Ecto neural progenitor cell (in vitro differentiated cells): ENCODE measurements at places on chromosomes 2 and 18.
A peak's percentile ranks its signal among the peaks of the same experiment; 100 is the strongest.

DNA sequence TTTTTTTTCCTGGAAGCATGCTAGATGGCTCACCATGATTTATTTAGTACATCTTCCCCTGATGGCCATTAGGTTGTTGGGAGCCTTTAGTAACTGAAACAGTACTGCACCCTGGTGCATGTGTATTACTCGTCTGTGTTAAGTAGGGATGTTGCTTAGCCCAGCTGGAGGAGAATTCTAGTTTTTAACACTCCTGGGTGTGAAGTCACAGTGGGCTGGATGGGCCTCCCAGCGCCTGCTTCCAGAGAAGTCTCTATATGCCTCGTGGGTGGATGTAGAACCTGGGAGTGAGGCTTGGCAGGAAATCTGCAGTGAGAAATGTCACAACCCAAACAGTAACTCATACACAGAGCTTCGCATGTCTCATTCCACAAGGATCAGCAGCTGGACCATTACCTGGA is 28.9 kb upstream of the NT5DC4 start:
- no peak for DNase-seq

DNA sequence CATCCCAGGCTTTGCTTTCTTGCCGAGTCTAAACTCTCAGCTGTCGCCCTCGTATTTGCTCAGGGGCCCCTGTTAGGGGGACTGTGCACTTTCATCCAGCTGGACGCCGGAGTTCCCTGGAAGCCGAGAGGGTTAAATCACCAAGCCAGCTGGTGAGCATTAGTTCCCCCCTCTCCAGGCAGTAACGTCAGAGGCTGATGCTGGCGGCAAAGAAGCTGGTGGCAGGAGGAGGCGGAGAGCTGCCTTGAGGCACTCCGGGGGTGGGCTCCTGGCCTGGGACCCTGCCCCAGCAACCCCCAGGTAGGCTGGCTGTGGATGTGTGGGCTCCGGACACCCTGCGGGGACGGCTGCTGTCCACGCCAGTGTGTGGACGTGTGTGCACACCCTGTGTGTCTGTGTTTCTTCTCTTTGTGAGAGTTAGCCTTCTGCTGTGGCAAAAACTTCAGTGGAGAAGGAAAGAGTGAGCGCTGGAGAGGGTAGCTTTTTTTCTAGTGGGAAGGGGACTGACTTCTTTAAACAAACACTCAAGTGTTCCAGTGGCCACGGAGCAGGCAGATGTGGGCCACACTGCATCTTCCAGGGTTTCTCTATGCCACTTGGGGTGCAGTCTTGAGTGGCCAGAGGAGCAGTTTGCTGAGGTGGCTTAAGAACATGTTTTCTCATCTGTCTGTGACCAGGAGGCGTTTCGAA is 84.7 kb downstream of the GLI2 start:
- DNase-seq = peak; percentile 80

- DNase-seq = no peak
These were observed 7.7 kb downstream of the LDAH start for GRCh38 chr2:20815216-20815615.

DNA sequence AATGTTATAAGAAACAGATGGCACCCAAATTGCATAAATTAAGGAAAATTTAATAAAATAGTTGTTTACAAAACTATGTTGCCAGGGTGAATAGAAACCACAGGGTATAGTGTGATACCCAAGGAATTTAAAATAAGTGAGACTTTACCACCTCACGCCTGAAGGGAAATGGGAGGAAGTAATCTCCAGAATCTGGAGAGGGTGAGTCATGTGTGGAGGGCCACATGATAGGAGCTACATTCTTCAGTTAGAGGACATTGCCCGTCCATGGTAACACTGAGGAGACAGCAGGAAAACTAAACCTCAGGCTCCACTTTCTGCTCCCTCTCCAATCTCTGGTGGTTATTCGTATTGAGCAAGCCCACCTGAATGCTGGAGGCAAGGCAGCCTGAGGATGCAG is 97.2 kb upstream of the NXPH2 start:
- no peak for DNase-seq

GRCh38 chr2:110871637-110872036 is 139.3 kb downstream of the ACOXL start:
- DNase-seq = no peak

GRCh38 chr2:190589008-190589407 is 54.5 kb upstream of the NEMP2 start:
- DNase-seq = no peak

GRCh38 chr2:197878792-197879191 is 74.4 kb downstream of the PLCL1 start:
- no peak for DNase-seq

GRCh38 chr2:43303889-43304288 is 77.5 kb upstream of the ZFP36L2 start:
- DNase-seq = no peak

DNA sequence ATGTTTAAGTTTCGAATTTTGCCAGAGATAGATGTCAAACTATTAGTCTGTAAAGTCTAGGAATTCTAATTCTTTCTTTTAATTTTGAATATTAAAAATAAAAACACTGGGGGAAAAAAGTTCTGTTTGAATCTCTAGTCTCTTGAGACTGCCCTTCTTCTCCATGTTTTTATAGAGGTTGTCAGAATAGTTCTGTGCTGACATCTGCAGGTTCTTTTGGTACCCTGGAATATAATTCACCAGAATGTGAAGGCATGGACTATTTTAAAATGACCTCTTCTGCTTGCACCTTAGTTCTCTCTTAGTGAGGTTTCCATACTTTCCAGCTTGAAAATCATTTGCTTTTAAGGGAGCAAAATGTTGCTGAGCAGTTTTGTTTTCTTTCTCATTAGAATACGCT is 121.0 kb upstream of the MSTN start:
- DNase-seq = no peak

DNA sequence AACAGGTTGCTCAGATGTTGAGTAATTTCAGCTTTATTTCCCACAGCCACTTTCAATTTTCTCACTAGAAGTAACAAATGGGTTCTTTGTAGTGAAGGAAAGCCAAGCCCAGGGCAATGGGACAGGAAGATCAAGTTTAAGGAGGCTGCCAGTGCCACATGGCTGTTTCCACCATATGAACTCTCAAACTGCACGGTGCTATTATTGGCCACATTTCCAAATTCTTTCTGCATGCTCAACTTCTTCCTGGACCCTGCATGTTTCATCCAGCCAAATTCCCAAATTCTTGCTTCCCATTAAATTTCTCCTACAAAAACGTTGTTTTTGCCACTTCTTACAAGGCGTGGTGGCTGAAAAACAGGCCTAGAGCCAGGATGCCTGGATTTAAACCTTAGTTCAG is 193.3 kb upstream of the SPHKAP start:
- DNase-seq = no peak

DNA sequence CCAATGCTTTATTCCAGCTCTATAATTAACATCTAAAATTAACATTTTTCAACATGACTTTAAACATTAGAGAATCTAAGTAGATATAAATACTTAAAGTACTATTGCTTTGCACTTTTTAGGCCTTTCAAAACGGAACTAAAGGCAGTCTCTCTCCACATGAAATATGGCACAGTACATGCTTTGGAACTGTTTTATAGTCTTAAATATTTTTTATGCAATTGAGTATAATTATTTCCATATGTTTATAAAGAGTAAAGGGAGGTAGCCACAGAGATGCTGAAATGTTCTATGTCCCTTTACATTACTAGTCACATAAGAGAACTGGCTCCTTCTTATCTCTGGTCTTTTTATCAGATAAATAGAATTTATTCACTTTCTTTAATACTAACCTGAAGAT is 674.0 kb downstream of the PLCL1 start:
- DNase-seq = no peak

GRCh38 chr18:48673853-48674721 is 135.3 kb downstream of the CTIF start:
- DNase-seq = no peak

- DNase-seq = no peak
These were observed 21.7 kb downstream of the MIB1 start for GRCh38 chr18:21762181-21762772.

GRCh38 chr2:110740747-110741349 is 8.5 kb downstream of the ACOXL start:
- DNase-seq = no peak

GRCh38 chr2:53765767-53766166 is 1.8 kb upstream of the CHAC2 start:
- no peak for DNase-seq

- no peak for DNase-seq
These were observed 99.5 kb downstream of the MEIS1 start for GRCh38 chr2:66534461-66534860.

DNA sequence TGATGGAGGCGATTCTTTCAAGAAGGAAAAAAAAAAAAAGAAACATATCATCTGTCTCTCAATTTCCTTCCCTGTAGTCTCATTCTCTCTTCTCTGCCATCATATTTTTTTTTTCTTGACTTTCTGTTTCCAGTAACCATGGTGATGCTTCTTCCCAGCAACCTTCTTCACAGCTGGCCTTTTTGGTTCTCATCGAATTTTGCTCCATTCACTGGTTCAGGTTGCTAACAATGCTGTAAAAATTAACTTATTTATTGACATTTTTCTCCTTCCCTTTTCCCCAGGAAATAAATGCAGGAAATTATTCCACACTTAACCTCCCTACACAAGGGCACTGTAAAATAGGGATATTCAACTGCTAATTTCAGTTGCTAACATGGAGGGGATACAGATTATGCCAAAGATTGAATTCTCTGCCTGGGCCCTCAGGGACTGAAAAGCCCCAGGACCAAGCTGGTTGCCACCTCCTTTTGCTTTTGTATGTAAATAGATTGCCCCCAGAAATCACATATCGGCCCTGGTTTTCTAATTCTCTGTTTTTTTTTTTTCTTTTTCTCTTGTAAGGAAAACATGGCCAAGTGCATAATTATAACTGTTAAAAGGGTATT is 154.7 kb downstream of the MAP2 start:
- DNase-seq = no peak

GRCh38 chr2:74877781-74878433 is 44.0 kb downstream of the HK2 start:
- DNase-seq = no peak

DNA sequence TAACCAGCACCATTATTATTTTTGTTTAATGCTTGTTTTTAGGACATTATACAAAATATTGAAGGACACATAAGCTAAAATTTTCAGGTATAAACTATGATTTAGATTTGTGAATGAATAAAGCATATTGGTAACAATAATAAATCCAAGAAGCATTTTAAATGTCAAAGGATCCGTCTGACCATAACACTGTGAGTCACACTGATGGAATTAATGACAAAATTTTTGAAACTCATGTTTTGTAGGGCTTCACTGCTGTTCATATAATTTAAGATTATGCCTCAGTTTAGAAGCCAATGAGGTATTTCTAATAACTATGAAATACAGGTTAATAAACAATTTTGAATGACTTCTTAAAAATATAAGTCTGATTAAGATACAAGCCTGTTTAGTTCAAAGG is 124.6 kb downstream of the TMEFF2 start:
- no peak for DNase-seq

DNA sequence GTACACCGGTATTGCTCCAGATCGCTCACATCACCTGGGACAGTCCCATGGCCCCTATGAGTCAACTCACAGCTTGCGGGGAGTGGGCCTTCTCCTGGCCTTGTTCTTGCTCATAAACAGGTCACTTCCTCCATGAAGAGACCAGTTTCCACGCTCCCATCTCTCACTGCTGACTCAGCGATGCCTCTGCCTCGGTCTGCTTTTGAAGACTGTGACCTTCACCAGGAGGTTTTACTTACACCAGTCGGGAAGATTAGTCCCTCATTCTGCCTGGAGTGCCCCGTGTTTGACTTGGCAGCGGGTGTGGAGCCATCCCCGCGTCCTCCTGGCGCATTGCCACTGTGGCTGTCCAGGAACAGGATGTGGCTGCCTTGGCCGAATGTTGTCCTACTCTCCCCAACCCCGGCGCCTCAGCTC is 159.8 kb downstream of the RHBDD1 start:
- no peak for DNase-seq

DNA sequence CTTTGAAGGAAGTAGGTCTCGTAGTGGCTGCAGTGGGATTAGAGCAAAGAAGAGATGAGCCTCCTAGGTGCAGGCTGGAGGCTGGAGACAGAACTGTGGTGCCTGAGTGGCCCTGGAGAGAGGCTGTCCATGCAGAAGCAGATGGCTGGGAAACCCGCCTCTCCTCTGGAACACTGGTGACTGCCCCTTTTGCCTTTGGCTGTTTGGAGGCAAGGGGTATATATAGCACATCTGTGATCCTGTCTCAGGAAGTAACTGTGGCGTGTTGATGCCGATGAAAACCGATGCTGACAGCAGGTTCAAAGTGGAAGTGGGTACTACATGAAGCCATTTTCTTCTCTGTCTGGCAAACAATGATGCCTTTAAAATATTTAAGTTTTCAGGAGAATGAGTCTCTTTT is 43.5 kb downstream of the SLC9A2 start:
- DNase-seq = no peak

- no peak for DNase-seq
These were observed 50.4 kb upstream of the MCM6 start for GRCh38 chr2:135926605-135927004.

GRCh38 chr2:216507220-216508160 is 8.8 kb downstream of the RPL37A start:
- no peak for DNase-seq

DNA sequence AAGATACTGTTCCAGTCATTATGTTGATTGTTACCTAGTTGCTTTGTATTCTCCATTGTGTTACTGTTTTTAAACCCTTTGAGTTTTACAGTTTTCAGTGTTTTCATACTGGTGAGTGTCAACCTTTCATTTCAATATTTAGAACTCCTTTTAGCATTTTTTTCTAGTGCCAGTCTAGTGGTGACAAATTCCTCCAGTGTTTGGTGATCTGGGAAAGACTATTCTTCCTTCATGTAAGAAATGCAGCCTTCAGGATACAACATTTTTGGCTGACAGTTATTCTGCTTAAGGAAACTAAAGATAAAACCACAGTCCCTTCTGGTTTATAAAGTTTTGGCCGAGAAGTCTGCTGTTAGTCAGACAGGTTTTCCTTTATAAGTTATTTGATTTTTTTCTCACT is 143.8 kb downstream of the ETAA1 start:
- no peak for DNase-seq

DNA sequence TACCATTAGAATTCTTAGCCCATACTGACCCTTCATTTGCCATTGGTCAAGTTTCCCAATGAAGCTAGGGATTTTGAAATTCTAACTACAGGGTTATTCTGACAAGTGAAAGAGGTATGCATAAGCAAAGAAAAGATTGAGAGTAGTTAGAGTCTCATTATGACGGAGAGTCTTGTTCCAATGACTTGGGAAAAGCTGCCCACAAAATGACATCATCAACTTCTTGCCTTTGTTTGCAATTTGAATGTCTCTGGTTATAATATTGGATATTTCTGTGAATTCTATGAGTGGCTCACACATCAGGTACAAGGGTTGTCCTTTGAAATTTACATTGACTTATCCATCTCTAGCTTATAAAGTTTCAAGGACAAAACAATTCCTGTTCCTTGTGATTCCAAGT is 772.2 kb downstream of the TRIB2 start:
- no peak for DNase-seq

GRCh38 chr2:124316881-124317605 is 292.0 kb downstream of the CNTNAP5 start:
- no peak for DNase-seq
